ENCODE measurements at places on chromosomes 11 and 22. TPM values are rescaled to one million over a fixed set of nuclear protein-coding genes. Genes with fewer than 3 reads are reported as not detected.
A peak's percentile ranks its signal among the peaks of the same experiment; 100 is the strongest.

DNA sequence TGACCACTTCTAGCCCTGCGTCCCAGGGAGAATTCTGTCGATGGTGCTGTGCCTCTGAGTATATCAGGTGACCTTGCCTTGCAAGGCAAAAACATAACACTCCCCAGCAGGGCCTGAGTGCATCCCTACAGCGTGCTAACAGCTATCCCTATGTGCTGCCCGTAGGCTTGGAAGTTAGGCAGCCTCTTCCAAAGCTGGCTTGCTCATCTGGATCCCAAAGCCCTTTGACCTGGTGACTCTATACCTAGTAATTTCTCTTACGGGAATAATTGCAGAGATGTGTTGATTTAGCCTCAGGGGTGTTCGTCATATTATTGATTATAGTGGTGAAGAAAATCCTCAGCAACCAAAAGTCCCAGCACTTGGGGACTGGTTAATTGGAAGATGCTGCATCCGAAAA is 32.6 kb upstream of the CRYBB3 start:
- no peak for DNase-seq

- no peak for DNase-seq
Measured at GRCh38 chr22:22913989-22914388, 26.4 kb downstream of the IGLL5 start.

- DNase-seq: no peak
Measured at GRCh38 chr11:1327064-1327460, 17.6 kb upstream of the TOLLIP start.

UCP3 gene
- 1.4 TPM for total RNA-seq

DNA sequence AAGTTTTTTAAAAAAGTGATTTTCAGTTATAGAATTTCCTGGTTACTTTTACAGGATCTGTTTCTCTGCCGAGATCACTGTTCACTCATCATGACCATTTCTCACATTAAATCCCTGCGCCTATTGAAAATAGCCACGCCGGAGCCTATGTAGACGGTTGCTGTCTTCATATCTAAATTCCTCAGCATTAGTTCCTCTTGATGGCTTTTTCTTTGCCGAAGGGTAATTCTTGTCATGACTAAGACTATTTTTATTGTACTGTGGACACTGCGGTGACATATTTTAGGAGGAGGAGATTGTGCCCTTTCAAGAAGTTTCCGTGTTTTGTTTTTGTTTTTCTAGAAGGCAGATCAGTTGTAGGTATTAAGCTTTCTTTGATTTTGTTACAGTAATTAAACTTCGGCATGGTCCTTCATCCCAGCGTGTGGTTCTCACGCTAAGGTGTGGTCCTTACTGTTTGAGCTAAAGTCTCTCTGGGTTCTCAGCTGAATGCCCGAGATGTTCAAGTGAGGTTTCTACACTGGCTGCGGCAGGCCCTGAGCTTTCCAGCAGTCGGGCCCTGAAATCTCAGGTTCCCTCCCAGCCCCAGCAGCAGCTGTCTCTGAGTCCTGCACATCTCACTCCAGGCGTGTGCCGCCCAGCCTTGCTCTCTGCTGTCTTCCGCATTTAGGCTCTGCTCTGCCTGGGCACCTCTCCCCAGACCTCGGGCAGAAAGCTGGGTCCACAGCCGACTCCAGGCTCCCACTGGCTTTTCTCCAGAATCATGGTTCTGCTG is 1110.5 kb downstream of the TBC1D22A start:
- peak; percentile 52 for DNase-seq

GRCh38 chr22:39514373-39514973 is 5.9 kb upstream of the ATF4 start:
- peak; percentile 66 for DNase-seq

CHRM1 gene
- total RNA-seq: 0.10 TPM

GRCh38 chr22:24435861-24436371 is 8.5 kb downstream of the ADORA2A start:
- DNase-seq: peak; percentile 54

DNA sequence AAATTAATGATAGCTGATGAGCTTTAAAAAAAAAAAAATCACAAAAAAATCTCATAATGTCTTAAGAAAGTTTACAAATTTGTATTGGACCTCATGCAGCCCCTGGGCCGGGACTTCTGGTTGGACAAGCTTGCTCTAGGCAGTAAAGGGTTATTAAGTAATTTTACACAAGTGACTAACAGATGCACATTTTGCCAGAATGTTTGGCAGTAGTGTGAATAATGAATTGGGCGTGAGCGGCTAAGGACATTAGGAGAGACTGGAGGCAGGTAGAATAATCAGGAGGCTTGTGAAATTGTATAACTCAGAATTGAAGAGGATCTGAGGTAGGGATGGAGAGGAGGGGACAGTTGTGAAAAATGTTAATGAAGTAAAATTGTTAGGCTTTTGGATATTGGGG is 77.4 kb downstream of the HIPK3 start:
- no peak for DNase-seq

GRCh38 chr11:105592035-105592434 is 17.8 kb upstream of the GRIA4 start:
- no peak for DNase-seq

DNA sequence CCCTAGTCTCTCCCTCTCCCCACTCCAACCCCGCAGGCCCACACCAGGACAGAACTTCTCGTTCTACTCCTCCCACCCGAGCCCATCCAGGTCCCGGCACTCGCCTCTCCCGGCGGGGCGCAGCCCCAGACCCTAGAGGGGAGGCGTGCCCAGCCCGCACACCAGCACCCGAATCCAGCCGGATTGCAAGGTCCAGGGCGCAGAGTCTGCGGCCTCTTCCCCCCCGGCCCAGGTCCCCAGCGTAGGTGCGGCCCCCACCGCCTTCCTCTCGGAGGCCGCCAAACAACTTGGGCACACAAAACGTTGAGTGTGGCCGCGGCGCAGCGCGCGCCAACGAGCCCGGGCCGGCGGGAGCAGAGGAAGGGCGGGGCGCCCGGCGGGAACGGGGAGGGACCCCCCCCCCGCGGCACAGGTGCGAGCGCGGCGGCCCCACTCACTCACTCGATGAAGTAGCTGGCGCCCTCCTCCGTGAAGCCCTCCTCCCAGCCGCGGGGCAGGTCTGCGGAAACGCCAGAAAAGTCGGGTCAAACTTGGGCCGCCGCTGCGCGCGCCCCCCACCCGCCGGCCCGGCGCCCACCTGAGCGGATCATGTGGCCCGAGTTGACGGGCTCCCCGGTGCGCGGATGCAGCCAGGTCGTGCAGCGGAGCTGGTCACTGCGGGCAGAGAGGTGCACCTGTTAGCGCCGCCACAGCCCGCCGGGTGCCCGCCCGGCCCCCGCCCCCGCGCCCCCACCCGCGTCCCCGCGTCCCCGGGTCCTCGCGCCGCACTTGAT is 480 bp downstream of the PLEKHA7 start:
- DNase-seq: no peak

GRCh38 chr11:124676386-124676785 is 2.7 kb downstream of the SPA17 start:
- DNase-seq: no peak

SLC22A6 gene
- not detected for total RNA-seq

DNA sequence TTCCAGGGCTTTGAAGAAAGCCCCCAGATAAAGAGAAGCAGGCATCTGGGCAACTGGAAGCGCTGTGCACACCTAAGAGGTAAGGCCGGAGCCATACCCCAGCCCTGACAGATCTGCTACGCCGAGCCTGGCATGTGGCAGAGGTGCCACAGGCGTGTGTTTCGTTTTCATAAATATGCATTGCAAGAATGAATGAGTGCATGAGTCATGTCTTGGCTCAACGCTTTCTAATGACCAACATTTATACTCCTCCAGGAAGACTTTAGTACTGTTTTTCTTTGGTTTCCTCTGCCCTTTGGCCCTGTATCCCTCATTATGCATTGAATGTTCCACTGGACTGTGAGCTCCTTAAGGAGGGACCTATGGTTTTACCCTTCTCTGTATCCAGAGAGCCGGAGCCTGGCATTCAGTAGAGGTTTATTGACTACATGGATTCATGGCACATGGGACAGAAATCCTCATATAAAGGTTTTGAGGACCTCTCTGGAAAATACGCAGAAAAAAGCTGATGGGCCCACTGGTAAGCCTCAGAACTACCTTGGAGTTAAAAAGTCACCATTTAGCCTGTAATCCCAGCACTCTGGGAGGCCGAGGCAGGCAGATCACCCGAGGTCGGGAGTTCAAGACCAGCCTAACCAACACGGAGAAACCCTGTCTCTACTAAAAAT is 38.9 kb upstream of the CSNK2A3 start:
- DNase-seq: no peak

DNA sequence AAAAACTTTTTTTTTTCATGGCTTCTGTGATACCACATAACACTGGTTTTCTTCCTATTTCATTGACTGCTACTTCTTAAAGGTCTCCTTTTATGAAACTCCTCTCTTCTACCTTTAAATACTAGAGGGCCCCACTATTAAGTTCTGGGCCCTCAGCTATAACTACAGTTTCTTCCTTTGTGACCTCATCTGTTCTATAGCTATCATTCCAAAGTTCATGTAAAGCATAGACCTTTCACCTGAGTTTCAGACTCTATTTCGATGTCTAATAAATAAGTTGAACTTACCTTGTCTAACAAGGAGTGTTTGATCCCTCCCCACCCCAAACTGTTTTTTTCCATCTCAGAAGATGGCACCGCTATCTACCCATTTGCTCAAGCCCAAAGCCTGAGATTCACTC is 35.2 kb downstream of the PAAF1 start:
- no peak for DNase-seq

GRCh38 chr11:27839226-27839913 is 139.1 kb upstream of the BDNF start:
- DNase-seq: peak; percentile 9

ACRV1 gene
- not detected for total RNA-seq

- no peak for DNase-seq
Measured at GRCh38 chr11:112744041-112744440, 217.2 kb upstream of the NCAM1 start.

GRCh38 chr22:37464181-37464580 is 22.0 kb downstream of the MFNG start:
- DNase-seq: peak; percentile 75

DNA sequence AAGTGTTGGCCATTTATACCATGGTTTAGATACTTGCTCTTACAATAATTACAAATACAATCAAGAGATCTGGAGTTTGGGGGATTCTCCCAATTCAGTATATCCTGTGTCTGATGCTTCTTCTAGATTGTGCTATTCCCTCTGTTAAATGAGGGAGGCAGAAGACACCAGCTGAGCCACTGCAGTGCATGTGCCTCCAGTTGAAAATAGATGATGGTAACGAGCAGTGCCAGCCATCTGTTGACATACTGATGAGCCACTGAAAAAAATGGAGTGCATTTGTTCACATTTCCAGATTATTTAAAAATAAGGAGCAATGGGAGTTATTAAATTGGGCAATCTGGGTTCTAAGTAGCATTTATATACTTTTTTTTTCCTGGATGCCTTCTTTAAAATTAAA is 1428.0 kb upstream of the TENM4 start:
- no peak for DNase-seq

DNA sequence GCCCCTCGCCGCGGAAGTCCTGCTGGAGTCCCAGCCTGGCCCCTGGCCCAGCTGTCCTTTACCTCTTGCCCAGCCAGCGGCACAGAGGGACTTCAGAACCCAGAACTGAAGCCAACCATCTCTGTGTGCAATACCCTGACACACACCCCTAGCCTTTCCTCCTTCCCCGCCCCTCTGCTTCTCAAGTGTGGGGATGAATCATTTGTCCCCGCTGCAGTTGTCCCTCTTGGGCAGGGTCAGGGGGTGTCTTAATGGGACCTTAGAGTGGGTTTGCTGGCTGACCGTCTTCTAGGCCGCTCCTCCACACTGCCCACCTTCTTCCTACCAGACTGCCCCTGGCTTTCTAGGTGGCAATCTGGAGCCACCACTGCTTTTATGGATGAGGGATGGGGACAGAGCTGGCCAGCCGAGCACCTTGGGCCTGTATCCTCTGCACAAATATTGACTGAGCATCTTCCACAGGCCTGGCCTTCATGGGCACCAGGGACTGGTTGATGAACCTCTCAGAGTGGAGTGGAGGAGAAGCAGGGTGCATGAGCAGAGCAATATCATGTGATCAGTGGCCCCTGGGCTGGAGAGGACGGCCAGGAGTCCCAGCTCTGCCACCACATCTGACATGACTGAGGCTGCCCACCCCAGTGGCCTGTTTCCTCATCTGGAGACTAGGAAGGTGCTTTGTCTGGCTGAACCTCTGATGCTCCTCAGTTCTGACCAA is 668 bp upstream of the CHST1 start:
- no peak for DNase-seq

MMP13 gene
- not detected for total RNA-seq

CDC42EP2 gene
- total RNA-seq: 14.2 TPM

DNA sequence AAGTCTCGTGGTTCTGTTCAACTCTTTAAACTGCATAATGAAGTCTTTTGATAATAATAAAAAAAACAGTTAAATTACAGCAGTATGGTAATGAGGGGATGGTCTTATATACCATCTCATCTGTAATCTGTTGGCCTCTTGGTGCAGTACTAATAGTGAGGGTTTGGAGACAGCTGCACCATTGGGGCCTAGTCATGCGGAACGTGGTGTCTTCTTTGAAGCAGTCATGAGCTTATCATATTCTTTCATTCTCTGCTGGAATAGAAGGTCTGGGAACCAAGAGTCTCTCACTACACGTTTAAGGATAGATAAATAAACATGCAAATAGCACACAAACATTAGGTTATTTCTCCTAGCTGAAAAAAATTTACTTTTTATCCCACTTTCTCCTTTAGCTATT is 40.9 kb upstream of the OR9Q1 start:
- no peak for DNase-seq

All from tongue (tissue), 3 donors.